ENCODE measurements at places on chromosomes 12 and 14. TPM values are rescaled to one million over a fixed set of nuclear protein-coding genes. Genes with fewer than 3 reads are reported as not detected.

- no peak overlapping the region for H3K27ac ChIP-seq
- H3K36me3 ChIP-seq, result no peaks in the 10 kb centered on the region
These were observed 9.8 kb upstream of the SERPINA5 start for GRCh38 chr14:94571395-94571794.

- no peak for DNase-seq
- peaks cover 4% of the 10 kb centered on the region for H3K4me1 ChIP-seq
- H3K4me3 ChIP-seq, result no peak overlapping the region
- H3K36me3 ChIP-seq, result no peaks in the 10 kb centered on the region
- no peak overlapping the region for H3K27ac ChIP-seq
- peaks cover 53% of the 10 kb centered on the region for H3K27me3 ChIP-seq
These were observed 53.6 kb upstream of the EIF5 start for GRCh38 chr14:103280278-103280928.

DNA sequence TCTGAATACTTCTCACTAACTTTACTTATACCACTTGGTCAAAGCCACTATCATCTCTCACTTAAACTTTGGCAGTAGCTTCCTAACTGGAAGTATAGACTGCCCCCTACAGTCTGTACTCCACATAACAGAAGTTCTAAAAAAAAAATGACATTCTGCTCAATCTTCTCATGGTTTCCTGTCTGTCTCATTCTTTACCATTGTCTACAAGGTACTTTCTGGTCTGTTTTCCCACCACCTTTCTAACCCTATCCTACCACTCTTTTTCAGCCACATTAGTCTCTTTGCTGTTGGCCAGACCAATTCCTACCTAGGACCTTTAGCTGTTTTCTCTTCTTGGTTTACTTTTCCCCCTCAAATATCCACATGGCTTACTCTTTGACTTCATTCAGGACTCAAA lies 14.7 kb downstream of the CPSF6 start:
- H3K36me3 ChIP-seq, result peaks cover 19% of the 10 kb centered on the region
- H3K27me3 ChIP-seq, result no peaks in the 10 kb centered on the region
- no peak overlapping the region for H3K4me3 ChIP-seq
- DNase-seq, result peak; percentile 46
- H3K27ac ChIP-seq, result no peak overlapping the region

DNA sequence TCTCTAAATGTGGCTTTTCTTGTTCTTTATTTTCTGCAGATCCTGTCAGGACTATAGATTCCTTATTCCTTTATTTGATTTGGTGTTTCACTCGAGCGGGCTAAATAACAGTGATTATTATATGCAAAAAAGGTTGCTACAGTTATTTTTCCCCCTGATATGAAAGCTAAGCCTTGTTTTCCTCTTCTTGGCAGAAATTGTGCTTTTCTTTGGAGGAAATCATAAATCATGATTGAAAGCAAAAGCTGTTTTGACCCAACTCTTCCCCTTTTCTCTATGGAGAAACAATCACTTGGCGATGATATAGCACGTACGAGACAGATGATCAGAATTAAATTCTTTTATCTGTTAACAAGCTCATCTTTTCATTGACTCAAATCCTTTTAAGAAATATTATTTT lies 31.4 kb downstream of the PPFIBP1 start:
- DNase-seq, result no peak
- H3K27ac ChIP-seq, result no peak overlapping the region
- no peaks in the 10 kb centered on the region for H3K36me3 ChIP-seq
- H3K4me3 ChIP-seq, result no peak overlapping the region

The GPR65 gene
- total RNA-seq, result 0.28 TPM

DNA sequence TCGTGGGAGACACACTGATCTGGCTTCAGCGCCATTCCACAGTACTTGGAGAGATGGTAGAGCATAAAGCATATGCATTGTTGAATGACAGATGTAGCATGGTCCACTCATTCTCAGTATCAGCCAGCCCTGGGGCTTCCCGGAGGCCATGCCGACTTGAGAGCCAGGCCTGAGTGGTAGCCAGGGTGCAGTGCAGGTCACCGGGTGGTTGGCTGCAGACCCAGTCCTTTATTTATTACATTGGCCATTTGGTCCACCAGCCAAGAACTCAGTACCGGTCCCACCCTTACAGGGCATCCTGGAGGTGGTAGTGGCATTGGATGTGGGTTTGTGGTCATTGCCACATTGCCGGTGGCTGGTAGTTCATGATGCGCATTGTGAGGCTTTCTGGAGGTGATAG lies 121.6 kb upstream of the RTL1 start:
- no peak overlapping the region for H3K4me3 ChIP-seq
- no peaks in the 10 kb centered on the region for H3K4me1 ChIP-seq
- no peak for DNase-seq

- H3K4me3 ChIP-seq, result no peak overlapping the region
- H3K27me3 ChIP-seq, result no peaks in the 10 kb centered on the region
- H3K36me3 ChIP-seq, result no peaks in the 10 kb centered on the region
- H3K27ac ChIP-seq, result no peak overlapping the region
These were observed 30.5 kb upstream of the CCND2 start for GRCh38 chr12:4243091-4243490.

DNA sequence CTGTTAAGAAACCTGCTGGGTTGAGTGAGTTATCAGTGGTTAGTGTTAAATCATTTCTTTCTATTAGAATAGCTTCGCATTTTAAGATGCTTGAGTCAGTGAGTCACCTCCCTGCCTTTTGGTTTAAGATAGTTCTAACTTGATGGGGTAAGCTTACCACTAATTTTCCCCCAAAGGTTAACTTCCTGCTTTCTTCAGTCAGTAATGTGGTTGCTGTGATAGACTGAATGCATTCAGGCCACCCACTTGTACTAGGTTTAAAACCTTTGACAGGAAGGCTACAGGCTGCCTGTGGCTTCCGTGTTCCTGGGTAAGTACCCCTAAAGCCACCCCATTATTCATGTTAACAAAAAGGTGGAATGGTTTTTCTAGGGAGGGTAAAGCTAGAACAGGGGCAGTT lies 25.3 kb downstream of the CLEC2A start:
- DNase-seq, result no peak
- no peak overlapping the region for H3K4me3 ChIP-seq
- H3K27me3 ChIP-seq, result no peaks in the 10 kb centered on the region
- no peak overlapping the region for H3K27ac ChIP-seq
- H3K36me3 ChIP-seq, result no peaks in the 10 kb centered on the region

The NOS1 gene
- total RNA-seq, result not detected

DNA sequence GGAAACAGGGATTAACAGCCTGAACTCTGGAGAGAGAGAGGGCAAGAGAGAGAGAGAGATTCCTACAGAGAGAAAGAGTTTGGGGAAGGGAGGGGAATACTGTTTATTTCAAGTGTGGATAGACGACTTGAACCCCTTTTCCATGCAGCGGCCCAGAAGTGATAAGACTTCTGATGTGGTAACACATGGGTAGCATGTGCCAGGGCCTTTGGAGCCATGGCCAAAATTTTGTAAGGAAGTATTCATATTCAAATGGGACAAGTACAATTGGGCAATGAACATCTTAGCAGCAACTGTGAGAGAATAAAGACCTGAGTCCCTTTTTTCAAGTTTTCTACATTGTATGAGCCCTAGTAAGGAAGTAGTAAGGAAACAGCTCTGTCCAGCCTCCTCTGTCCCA lies 42.4 kb upstream of the CCDC196 start:
- H3K4me1 ChIP-seq, result no peaks in the 10 kb centered on the region
- H3K27ac ChIP-seq, result no peak overlapping the region
- H3K36me3 ChIP-seq, result no peaks in the 10 kb centered on the region
- no peak overlapping the region for H3K4me3 ChIP-seq

The CYP46A1 gene
- under 0.01 TPM for total RNA-seq

GRCh38 chr12:70180130-70180529 lies 63.1 kb upstream of the CNOT2 start:
- H3K4me1 ChIP-seq, result no peaks in the 10 kb centered on the region
- no peak overlapping the region for H3K4me3 ChIP-seq
- no peaks in the 10 kb centered on the region for H3K27me3 ChIP-seq
- H3K27ac ChIP-seq, result no peak overlapping the region
- no peaks in the 10 kb centered on the region for H3K36me3 ChIP-seq

Measured in IMR-90 (cell line).